ENCODE measurements at places on chromosomes 11 and 22.

GRCh38 chr11:1946812-1947484 lies at the start of gene MRPL23:
Gene MRPL23 (plus strand): TSS chr11:1947332. CDS start chr11:1947363, 31 bp downstream.
- no peak for DNase-seq

DNA sequence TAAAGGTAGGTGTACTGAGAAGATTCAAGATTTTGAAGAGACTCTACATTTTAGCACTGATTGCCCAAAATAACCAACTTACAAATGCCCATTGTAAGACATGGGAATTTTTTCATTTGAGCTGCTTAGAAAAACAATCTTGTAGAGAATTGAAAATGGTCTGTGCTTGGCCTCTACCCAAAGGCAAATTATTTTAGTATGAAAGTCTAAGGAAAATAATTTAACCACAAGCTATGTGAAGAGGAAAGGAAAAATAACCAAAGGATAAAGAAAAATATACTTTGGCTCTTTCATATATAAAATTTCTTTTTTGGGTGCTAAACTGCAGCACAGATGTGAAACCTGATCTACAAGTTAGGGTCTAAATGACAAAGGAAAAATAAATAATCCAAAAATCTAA lies 54.9 kb downstream of the ME3 start:
- no peak for DNase-seq

GRCh38 chr11:9972989-9973388 lies 309.1 kb downstream of the SWAP70 start:
- DNase-seq, result no peak

DNA sequence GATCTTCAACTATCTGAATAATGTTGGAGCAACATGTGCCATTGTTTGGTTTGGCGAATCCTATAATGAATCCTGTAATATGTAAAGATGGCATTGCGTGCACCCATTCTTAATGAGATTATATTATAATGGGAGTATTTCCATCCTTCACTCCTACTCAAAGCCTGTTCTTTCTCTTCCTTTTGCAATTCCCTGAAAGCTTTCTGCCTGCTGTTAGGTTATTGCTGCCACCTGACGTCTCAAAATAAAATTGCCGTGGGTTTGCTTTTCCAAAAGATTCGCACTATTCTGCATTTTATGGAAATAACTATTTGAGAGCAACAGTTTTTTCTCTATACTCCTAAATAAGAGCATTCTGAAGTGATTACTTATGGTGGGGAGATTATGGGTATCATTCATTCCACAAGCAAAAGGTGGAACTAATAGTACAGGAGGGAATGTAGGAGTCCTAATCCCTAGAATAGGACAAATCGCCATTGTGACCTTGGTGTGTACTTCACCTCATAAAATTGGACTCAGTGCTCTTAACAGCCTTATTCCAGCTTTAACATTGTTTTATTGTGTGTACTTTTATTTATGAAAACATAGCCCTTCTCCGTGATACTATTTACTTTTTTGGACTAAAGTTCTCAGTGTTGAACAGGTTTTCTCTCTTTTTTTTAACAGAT lies 69.6 kb upstream of the ALKBH3 start:
- DNase-seq, result no peak

- DNase-seq, result no peak
Measured at GRCh38 chr11:19931141-19931770, 218.6 kb downstream of the NAV2 start.

DNA sequence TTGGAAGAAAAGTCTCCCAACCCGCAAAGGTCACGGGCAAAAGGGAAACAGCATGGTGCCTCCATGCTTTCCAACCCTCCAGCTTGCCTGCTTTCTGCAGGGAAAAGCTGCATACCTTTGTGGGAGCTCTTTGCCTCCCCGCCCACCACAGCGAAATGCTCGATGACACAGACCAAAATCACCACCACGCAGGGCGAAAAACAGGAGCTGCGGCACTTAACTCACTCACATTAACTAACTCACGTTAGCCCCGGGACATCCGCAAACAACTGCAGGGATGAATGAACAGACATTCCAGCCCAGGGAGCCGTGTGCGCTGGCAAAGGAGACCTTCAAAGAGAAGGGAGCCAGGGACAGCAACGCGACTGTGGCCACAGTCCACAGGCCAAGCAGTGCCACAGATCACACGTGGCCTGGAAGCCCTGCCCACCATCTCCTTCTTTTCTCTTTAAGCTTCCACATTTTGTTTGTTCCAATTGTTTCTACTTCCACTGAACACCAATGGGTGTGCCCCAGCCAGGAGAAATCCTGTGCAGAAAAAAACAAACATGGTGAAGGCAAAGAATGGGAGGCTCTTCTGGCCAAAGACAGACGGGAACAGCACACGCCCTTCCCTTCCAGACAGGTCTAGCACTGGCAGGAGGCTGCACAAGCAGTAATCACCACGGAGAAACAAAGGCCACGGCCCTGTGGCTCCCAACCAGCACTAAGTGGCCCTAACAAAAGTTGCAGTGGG lies 39.3 kb downstream of the DUSP8 start:
- no peak for DNase-seq

DNA sequence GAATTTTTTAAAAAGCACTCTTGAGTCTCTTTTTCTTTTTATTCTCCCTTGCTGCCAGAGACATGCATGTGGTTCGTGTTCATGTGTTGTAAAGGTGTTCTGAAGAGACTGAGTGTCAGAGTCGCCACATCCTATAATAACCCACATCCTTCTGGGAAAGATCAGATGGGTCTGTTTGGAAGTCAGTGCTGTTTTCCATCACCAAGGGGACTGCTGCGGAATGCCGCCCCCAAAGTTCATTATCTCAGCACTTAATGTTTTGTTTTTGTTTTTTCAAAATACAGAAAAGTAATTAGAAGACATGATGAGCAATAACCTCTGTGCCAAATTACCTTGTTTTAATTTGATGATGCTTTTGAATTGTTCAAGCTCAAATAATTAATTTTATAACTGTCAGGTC lies 56.9 kb upstream of the EIF3M start:
- no peak for DNase-seq

Data from T-helper 22 cell (primary cell).